ENCODE measurements at places on chromosomes 1 and 21.

GRCh38 chr1:108521990-108522393, 37.9 kb upstream of the EEIG2 start:
- no peak for DNase-seq

GRCh38 chr1:160837558-160838205, 25.0 kb downstream of the CD244 start:
- peak; percentile 58 for DNase-seq

GRCh38 chr1:106680776-106681344, 375.6 kb upstream of the PRMT6 start:
- no peak for DNase-seq

DNA sequence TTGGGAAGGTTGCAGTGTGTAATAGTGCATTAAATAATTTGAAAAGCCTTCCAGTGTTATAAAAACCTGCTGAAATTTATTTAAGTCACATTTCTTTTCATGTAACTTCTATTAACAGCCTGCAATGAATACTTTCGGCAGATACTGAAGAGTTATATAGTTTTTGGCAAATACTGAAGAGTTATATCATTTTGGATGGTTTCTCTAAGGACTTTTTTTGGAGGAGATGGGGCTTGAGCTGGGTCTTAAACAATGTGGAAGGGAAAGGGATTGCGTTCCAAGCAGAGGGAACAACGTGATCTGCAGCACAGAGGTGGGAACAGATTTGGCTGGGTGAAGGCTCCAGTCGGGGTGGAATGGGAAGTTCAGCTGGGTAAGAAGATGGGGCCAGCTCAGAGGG, 39.8 kb downstream of the MTR start:
- DNase-seq = no peak

DNA sequence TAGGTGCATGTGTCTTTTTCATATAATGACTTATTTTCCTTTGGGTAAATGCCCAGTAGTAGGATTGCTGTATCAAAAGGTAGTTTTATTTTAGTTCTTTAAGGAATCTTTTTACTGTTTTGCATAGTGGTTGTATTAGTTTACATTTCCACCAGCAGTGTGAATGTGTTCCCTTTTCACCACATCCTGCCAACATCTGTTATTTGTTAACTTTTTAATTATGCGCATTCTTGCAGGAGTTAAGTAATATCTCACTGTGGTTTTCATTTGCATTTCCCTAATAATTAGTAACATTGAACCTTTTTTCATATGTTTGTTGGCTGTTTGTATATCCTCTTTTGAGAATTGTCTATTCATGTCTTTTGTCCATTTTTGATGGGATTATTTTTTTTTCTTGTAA, 1761.9 kb downstream of the PLA2G4A start:
- DNase-seq = no peak

GRCh38 chr1:117719004-117719403, 113.2 kb downstream of the TENT5C start:
- no peak for DNase-seq

DNA sequence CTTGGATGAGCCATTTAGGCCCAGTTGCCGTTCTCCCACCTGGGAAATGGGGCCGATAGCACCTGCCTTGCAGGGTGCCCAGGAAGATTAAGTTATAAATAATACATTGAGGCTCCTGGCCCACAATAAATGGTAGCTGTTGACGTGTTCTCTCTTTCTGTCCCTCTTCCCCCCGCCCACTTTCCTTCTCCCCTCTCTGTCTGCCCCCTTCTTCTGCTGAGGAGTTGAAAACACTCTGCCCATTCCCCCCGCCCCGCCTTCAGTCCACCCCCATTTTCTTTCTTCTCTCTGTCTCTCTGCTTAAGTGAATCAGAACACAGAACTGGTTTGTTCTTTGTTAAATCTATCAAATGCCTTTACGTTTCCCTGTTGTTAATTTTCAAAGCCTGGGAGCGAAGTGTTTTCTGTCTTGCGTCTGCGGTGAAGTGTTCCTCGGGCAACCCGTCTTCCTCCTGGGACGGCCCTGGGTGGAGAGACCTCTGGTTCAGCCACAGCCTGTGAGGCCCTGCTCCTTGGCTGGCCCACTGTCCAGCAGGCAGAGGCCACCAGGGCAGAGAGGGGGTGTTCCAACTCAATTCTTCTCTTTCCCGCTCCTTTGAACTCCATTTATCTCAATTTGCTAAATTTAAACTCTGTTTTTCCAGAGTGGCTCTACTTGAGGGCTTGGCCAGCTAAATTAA, 29.3 kb upstream of the SELENON start:
- no peak for DNase-seq

DNA sequence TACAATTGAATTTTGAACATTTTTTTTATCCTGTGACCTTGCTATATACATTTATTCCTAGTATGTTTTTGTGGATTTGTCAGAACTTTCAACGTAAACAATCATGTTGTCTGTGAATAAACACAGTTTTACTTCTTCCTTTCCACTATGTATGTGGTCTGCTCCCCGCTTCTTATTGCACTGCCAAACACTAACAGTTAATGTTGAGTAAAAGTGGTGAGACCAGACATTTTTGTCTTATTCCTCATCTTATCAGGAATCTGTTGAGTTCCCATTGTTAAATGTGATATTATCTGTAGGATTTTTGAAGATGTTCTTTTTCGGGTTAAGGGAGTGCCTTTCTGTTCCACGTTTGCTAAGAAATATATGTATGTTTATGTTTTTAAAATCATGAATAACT, 45.9 kb downstream of the CAMSAP2 start:
- DNase-seq = no peak

DNA sequence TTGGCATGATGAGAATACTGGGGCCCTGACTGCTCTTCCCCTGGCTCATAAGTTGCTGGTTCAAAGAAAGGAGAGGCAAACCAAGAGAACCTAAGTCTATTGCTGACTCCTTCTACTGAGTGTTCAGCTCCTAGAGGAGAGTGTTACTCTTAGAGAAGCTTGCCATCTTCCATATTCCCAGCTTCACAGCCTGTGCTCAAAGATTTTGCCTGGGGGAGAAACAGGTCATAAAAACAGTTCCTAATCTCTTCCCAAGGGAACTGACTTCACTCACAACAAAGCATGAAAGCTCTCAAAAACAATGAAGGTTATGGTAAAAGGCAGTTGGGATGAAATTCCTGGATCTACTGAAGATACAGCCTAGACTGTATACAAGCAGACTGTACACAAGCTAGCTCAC, 37.1 kb downstream of the LRRC40 start:
- DNase-seq = no peak

DNA sequence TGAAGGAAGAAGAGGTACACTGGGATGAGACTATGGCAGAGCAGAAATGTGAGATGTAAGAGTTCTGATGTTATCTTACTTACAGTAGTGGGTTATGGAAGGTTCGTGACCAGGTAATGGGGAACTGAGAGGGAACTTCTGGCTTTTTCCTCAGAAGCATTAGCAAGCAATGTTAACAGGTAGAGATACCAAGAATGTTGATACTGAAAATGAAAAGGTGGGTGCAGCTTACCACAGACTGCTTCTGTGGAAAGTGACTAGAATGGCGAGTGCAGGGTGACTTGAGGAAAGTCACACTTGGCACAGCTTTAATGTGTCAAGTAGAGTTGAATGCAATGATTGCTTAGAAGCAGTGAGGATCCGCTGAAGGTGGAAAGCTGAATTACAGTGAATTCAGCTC, 70.8 kb downstream of the PLA2G4A start:
- no peak for DNase-seq

- no peak for DNase-seq
These were observed 47.9 kb upstream of the NUF2 start for GRCh38 chr1:163273766-163274441.

DNA sequence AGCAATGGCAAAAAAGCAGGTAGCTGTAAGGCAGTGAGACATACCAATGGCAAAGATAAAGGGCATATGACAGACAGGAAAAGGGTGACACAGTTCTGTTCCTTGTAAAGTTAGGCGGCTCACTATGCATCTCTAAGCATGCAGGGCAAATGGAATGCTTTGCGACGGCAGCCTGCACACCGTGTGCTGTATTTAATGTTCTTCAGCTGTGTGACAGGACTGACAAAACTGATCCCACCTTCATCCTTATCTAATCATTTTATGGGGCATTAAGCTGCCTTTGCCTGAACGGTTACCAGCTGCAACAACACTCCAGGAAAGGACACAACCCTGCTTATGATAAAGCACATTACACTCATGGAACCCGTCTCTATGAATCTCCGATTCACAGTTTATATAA, 80.5 kb upstream of the VAV3 start:
- no peak for DNase-seq

- no peak for DNase-seq
These were observed 3.3 kb upstream of the ELAVL4 start for GRCh38 chr1:50105433-50105832.

GRCh38 chr1:60904099-60904851, 178.1 kb upstream of the NFIA start:
- no peak for DNase-seq

GRCh38 chr1:167876597-167877175, 37.2 kb downstream of the ADCY10 start:
- no peak for DNase-seq

DNA sequence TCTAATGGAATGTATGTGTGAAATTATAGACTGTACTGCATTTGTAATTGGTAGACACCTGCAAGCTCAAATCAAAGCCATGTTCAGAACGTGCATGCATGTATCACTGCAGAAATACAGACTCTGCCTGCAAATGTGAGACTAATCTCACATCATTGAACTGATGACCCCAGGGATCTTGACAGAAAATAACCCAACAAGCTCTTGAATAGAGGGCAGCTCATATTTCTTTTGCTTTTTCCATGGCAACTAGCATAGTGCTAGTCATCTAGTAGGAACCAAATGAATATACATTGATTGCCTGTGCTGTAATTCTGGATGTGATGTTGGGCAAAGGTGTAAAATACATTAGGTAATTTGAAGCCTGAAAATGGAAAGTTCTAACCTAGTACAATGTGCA, 62.4 kb downstream of the PTPRC start:
- DNase-seq = no peak

GRCh38 chr21:32442566-32443318, 30.2 kb downstream of the EVA1C start:
- no peak for DNase-seq

DNA sequence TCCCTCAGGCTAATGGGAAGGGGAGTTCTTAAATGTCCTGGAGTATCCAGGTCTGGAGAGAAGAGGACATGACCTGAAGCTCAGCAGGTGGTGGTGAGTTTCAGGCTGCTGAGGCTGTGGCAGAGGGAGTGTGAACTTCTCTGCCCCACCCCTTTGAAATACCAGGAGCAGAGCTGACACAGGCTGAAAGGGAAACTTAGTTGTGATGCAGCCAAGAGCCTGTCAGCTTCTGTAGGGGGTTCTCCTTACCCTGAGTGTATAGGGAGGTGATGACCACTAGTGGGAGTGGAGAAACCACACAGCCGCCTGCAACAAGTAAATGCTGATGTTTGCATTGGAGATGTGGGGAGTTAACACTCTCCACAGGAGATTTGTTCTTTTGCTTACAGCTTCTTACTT, 152.3 kb downstream of the FCRL5 start:
- no peak for DNase-seq

- no peak for DNase-seq
These were observed 469 bp upstream of the S100A16 start for GRCh38 chr1:153613406-153613805.

GRCh38 chr21:42392731-42393442, 3.0 kb downstream of the TMPRSS3 start:
- no peak for DNase-seq

- DNase-seq = no peak
These were observed 18.4 kb downstream of the SLAMF6 start for GRCh38 chr1:160504651-160505050.

All from stimulated activated CD4-positive, alpha-beta T cell treated with anti-CD3 and anti-CD28 coated beads, Interleukin-12 subunit alpha, Interleukin-12 subunit beta, amount 100 ng/mL, for 4 hours (primary cell).